ENCODE measurements at places on chromosomes 6 and 20.
A peak's percentile ranks its signal among the peaks of the same experiment; 100 is the strongest.

- no peak for DNase-seq
Observed at GRCh38 chr20:59178983-59179595, 15.5 kb downstream of the ZNF831 start.

- no peak for DNase-seq
Observed at GRCh38 chr6:162184465-162184864, 543.1 kb downstream of the PRKN start.

GRCh38 chr20:6654513-6655252, 112.8 kb upstream of the BMP2 start:
- peak; percentile 27 for DNase-seq

DNA sequence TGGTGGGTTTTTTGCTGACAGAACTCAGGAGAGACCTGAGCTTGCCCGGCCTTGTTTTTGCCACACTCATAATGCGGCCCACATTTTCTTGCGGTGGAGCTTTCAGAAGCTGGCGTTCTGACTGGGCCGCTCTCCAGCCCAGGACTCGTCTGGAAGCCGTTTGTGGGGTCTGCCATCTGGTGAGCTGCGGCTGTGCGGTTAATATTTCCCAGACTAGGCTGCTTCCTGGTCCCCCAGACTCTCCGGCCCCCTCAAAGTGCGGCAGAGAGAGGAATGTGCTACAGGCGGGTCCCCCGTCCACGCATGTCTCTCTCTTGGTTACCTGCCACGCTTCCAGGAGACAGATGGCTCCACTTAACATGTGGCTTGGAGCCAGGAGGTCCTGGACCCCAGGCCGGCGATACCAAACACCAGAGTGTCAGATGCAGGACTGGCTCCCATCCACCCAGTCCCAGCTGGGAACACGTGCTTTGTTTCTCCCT, 128.9 kb upstream of the PMEPA1 start:
- DNase-seq = no peak

DNA sequence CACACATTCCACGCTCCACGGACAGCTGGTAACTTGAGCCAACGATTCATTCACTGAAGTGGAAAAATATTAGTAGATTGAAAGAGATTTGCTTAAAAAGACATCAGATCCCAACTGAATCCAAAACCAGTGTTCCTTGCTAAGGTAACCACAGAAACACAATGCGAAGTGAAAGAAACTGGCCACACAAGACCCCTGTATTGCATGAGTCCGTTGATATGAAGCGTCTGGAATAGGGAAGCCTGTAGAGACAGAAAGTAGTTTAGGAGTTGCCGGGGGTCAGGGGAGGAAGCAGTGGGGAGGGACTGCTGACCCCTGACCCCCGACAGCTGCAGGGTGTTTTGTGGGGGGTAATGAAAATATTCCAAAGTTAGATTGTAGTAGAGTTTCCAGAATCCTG, 10.0 kb downstream of the PCK1 start:
- DNase-seq = no peak

DNA sequence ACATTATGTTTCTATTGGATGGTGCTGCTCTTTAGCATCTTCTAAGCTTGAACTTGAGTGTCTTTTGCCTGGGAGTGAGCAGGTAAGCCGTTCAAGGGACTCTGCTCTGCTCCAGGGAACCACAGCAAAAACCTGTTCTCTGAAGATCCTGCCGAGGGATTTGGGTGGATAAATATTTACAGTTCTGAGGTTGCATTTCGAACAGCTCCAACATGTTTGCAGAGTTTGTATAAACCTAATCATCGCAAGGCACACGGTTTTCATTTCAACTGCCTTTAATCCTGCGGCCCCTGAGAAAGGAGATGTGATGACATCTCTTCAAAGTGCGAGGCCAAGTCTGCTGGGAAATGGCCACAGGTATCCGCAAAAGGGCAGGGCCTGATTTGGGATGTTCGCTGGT, 293.4 kb downstream of the TFAP2C start:
- no peak for DNase-seq

DNA sequence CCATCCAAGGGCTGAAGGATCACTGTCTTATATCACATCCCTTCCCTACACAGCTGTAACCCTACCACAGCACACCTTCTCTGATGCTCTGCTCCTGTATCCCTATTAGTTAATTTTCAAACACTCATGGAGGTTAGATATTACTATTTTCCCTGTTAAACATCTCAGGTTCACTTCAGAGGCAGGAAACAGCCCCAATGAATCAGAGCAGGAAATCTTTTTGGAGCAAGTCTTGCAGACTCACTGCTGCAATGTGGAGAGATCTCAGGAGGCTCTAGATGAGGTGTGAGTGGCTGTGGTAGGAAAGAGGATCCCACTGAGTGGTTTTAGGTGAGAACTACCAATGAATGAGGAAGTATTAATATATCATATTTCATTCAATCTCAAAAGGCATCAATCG, 19.7 kb upstream of the HTR1B start:
- no peak for DNase-seq

DNA sequence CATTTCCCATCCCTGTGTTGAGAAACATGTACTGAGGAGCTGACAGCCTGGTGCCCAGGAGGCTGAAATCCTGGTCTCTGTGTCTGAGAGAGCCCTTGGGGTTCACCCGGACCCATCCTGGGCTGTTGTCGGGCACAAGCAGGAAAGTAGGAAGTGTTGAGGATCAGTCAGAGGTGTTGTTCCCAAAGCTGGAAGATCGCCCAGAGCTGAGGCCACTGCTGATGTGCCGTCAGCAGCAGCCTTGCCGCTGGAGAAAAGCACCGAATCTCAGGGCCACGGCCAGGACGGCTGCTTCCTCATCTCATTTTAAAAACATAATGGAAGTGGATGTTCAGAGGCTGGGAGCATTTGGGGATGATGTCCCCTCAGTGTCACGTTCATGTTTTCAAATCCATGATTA, 218.5 kb downstream of the UST start:
- DNase-seq = no peak

- no peak for DNase-seq
Observed at GRCh38 chr20:40691566-40692239, 2.7 kb upstream of the MAFB start.

- no peak for DNase-seq
Observed at GRCh38 chr6:151900256-151900655, 92.8 kb downstream of the ESR1 start.

DNA sequence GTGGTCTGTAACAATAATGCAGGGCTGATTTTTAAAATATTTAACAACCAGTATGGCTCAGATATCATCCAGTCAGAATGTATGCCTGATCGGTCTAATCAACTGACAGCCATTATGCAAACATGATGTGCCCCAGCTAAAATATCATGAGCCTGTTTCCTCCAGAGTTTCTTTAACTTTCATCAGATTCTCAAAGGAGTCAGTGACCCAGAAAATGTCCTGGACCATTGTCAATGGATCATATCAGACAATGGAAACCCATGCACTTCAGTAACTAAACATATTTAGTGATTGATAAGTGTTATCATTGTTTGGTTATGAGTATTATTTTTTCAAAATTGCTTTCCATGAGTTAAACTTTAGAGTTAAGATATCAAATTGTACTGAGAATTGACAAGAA, 173.5 kb downstream of the LMBRD1 start:
- no peak for DNase-seq

DNA sequence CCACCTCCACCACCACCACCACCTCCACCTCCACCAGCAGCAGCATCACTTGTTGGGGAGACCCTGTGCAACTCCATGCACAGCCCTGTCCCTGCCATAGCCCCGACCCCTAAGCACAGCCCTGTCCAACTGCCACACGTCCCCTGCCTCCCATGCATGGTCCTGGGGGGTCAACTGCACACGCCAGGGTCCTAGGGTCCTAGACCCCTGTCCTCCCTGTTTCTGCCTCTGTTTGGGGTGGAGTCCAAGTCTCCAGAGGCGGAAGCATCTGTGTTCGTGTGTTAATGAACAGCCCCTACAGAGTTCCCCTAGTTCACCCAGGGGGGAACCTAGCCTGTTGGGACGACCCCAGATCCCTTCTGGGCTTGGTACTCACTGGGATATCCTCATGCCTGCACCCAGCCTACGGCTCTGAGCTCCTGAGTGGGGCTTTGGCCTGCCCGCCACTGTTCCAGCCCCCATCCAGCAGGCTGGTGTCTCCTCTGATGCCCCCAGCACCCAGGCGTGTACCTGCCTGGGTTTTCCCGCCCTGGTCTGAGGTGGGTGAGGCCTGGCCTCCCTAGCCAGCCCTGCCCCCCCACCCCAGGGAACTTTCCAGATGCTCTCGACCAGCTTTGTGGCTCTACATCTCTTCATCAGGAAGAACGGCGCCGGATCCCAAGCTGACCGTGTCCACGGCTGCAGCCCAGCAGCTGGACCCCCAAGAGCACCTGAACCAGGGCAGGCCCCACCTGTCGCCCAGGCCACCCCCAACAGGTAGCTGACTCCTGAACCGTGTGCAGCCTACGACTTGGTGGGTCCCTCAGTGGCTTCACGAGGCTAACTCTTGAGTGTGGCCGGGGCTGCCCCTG, 2.5 kb upstream of the TNFRSF6B start:
- DNase-seq = no peak

DNA sequence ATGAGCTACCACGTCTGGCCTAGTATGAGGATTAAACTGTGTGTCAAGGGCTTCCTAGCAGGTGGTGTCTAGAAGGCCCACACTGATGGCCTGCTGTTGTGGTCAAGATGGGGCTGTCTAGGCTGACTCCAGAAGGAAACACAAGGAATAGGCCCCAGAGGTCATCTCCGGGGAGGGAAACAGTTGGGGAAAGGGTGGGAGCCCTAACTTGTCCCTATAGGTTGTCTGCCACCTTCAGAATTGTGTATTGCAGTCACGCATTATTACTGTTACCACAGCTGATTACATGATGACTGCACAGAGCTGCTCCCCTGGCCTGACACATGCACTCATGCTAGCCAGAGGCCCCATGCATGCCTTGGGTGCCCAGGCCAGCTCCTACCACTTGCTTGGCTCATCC, 27.3 kb downstream of the C20orf203 start:
- DNase-seq = no peak

DNA sequence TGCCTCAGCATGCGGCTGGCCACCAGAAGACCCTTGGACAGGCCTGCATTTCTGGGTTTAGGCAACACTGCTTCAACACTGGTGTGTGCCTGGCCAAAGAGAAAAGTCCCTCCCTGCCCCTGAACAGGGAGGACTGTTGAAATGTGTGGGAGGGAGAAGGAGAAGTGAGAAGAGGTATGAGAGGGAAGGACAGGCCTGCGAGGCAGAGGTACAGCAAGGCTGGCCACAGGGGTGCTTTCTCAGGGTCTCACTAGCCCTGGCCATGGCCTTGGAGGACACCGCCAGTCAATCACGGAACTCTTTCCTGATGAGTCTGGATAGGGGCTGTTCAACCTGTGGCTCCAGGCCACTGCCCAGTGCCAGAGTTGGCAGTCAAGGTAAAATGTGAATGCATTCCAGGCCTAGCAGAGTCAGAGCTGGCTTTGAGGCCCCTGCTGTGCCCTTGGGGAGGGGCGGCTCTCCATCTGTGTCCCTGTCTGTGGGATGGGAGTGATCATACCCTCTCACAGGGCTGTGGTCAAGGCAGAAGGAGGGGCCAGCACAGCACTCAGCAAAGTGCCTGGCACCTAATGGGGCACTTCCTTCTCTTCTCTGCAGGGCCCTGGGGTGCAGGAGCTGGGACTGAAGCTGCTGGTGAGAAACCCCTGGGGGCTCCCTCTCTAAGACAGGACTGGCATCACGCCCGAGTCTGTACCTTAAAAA, 43.2 kb upstream of the CDH22 start:
- no peak for DNase-seq

All from EH (cell line).